ENCODE measurements at places on chromosomes 11 and 22. TPM values are rescaled to one million over a fixed set of nuclear protein-coding genes. Genes with fewer than 3 reads are reported as not detected.

GRCh38 chr22:21768435-21768834, 32.8 kb upstream of the YPEL1 start:
- no peak for DNase-seq

GRCh38 chr11:125663910-125664309, 16.7 kb downstream of the ACRV1 start:
- no peak for DNase-seq

DNA sequence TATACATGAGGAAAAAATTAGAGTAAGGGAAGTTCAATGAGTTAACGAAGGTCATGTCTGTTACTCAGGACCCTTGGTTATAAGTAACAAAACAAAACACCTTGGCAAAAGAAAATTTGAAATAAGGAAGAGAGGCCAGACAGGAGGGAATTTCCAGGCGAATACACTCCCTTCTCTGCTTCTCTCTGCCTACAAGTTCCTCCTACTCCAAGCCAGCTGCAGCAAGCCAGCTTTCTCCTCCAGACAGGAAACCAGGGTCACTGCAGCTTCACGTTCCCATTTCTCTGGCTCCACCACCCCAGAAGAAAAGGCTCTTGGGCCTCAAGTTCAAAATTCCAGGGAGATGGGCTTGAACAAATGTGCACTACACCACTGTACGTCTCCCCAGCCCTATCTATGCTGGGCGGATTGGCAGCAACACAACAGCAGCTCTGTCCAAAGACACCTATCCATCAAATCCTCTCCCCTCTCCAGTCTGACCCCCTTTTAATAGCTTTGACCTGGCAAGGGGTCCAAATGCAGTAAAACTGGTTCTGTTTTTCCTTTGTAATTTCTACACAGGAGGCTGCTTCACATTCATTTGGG, 27.7 kb downstream of the SMCO4 start:
- no peak for DNase-seq

GRCh38 chr11:7499081-7499480, 13.8 kb downstream of the OLFML1 start:
- DNase-seq, result no peak

DNA sequence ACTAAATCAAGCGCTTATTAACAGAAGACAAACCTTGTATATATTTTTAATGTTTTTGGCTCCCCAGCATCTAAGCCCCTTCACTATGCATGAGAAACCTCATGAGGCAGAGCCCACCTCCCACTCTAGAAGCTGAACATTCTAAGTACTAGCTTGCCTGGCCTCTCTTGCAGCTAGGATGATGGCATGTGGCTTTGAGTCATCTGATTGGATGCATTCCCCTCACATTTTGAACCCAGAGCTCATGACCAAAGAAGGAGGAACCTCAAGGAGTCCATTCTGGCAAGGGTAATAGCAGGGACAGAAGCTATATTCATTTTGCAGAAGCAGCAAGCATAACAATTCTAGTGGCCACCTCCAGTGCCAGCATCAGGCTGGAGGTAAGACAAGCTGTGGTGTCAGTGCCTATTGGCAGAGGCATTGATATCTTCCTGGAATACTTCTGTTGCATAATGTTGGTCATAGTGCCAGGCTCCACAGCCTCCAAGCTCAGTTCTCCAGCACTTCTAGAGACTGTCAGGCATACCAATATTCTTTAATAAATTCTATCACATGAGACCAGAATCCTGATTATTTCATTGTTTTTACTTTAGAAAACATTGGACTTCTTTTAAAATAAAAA, 14.2 kb upstream of the ZC3H12C start:
- no peak for DNase-seq

DNA sequence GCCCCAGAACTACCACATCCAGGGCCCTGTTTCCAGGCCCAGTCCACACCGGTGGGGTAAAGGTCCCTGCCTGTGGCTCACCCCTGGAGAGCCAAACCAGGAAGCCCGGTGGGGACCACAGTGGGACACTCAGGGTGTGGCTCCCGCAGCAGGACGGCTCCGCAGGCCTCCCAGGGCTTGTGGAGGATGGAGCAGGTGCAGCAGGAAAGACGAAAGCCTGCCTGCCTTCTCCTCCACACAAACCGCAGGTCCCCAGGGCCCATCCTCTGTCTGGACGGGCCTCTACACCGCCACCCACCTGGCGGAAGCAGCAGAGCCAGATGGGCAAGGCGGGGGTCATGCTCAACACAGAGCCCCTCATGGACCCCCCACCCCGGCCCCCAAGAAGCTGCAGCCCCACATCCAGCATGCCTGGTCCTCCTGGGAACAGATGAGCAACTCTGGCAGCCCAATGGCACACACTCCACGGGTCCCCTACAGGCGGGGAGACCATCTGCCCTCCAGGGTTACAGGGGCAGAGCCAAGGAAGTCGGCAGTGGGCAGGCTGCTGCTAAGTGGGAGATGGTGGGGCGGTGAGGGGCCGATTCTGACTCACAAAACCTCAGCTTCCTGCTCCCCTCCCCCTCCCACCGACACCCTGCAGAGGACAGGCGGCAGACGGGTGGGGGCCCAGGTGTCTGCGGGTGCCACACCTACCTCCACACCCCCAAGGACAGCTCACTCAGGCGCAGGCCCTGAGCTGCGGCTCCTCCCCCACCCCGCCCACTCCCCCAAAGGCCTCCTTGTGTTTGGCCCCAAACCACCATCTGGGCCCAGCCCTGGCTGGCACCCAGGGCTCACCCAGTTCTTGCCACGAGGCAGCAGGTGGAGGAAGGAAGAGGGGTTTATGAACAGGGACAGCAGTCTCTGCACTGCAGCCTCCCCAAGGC, 5.2 kb downstream of the SBF1 start:
- DNase-seq, result peak; percentile 96

- no peak for DNase-seq
Measured at GRCh38 chr11:134625631-134626030, 213.6 kb upstream of the B3GAT1 start.

DNA sequence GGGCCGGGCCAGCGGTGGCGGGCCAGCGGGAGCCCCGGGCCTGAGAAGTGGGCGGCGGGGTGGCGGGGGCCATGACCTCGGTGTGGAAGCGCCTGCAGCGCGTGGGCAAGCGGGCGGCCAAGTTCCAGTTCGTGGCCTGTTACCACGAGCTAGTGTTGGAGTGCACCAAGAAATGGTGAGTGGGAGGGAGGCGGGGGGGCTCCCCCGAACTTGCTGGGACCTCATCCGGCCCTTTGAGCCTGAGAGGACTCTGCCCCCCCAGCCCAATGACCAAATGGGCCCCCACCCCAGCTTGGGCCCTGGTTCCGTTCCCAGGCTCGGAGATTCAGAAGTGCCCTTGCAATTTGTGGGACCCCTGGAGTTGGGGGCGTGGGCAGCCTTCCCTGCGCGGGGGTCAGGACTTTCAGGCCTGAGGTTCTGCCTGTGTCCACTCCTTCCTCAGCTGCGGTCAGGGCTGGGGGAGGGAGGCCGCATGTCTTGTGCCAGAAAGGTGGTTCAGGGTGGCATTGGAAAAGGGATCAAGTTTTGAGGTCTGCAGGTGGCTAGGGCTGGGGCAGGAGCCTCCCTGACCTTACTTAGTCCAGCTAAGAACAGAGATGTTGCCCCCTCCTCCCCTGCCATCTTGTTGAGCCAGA, 496 bp downstream of the EHBP1L1 start:
- no peak for DNase-seq

- DNase-seq, result no peak
Measured at GRCh38 chr11:15289723-15290122, 175.0 kb downstream of the INSC start.

GRCh38 chr11:101862391-101863233, 52.2 kb upstream of the CEP126 start:
- peak; percentile 55 for DNase-seq

Gene HMOX1
- 9.7 TPM for total RNA-seq

Gene ACTN3
- not detected for total RNA-seq

Gene OOSP2
- not detected for total RNA-seq

Gene OR52N4
- total RNA-seq, result not detected

Gene BTBD18
- not detected for total RNA-seq

Gene FLRT1
- not detected for total RNA-seq

Gene SLCO2B1
- total RNA-seq, result 0.51 TPM

Gene ZC3H7B
- 33.6 TPM for total RNA-seq
